ENCODE measurements at places on chromosomes 16 and 17.
A peak's percentile ranks its signal among the peaks of the same experiment; 100 is the strongest.

DNA sequence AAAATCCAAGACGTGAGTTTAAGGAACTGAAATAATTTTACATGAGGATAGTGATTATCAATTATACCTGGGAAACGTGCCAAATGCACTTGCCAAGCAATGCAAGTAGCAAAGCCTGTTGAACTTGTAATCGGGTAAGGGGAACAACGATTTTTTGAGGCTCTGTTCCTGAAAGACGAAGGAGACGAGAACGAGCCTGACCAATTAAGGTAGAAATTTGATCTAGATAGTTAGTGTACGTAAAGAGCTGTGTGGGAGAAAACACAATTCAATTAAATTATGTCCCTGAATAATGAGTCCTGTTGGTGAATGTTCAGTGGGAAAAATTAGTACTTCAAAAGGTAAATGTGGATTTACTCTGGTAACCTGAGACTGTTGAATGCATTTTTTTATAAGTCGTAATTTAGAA is 17.7 kb upstream of the KCTD5 start:
- DNase-seq: no peak

GRCh38 chr16:58217311-58217925 is 19.5 kb upstream of the CSNK2A2 start:
- DNase-seq: no peak

GRCh38 chr17:27810211-27810901 is 10.0 kb upstream of the NOS2 start:
- no peak for DNase-seq

DNA sequence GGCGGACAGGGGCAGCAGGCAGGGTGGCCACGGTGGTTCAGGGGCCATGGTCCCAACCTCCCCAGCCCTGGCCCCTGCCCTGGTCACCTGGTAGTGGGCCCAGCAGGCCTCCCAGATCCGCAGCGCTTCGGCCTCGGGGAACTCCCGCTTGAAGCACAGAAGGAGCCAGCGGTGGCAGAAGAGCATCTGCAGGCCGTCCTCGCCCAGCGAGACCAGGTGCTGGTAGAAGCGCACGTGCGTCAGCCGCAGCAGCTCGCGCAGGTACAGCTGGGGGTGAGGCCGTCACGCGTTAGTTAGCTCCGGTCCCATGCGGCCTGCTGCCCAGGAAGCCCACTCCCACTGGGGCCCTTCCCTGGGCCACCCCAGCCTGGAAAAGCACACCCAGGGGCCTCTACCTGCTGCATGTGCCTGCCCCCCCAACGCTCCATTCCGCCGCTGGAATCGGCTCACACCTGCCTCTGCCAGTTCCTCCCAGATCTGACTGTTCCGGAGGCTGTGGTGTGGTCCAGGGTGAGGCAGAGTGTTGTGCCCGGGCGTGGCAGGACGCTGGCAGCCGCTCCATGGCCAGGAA is 90.8 kb downstream of the TBC1D16 start:
- DNase-seq: peak; percentile 14

DNA sequence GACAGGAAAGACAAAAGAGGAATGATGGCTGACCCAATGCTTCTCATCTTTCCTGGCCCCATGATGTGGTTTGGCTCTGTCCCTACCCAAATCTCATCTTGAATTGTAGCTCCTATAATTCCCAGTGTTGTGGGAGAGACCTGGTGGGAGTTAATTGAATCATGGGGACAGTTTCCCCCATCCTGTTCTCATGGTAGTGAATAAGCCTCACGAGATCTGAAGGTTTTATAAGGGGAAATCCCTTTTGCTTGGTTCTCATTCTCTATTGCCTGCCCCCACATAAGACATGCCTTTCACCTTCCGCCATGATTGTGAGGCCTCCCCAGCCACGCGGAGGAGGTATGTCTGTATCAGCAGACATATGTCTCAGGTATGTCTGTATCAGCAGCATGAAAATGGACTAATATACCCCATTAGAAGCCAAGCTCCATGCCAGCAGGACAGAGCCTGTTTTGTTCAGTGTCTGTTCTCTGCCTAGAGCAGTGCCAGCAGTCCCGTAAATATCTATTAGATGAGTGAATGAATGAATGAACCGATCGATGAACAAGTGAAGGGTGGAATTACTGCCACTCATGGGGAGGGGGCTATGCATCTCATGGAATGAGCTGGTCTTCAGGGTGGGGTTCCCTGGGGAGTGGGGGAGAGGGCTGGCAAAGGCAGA is 304.4 kb downstream of the SOX9 start:
- no peak for DNase-seq

GRCh38 chr16:59878999-59879398 is 1144.9 kb upstream of the GOT2 start:
- DNase-seq: no peak

DNA sequence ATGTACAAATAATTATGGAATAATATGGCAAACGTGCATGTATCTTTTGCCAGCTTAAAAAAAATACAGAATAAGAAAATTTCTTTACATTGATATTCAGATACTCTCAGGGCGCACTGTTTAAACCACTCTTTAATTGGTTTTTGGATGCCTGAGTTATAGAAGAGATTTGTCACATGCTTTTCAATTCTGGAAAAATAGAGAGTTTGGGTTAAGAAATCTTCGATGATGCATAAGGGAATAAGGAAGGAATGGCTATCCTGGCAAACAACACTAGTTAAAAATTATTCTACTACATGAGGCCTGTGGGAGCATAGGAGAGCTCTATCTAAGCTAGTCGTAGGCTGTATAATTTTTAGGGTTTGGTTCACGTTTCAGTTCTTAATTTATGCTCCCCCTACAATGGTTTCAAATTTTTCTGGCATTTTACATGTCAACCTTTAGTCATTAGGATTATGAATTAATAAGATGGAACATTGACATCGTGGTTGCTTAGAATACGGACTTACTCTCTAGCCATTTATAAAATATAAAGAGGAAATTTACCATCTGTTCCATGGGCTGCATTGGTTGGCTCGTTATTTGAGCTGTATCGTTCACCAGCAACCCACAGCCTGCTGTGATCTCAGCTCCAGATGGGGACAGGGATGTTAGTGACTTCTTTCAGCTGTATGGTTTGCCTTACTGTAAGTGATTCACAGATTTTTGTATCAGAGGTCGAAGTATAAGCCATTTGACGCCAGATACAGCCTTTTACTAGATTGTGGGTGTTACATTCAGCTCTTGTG is 15.9 kb downstream of the NARF start:
- no peak for DNase-seq

- DNase-seq: no peak
Observed at GRCh38 chr16:88716201-88716600, 9.9 kb downstream of the CTU2 start.
